ENCODE measurements at places on chromosomes 2 and 18.
A peak's percentile ranks its signal among the peaks of the same experiment; 100 is the strongest.

GRCh38 chr2:202290970-202291369, 25.4 kb downstream of the NOP58 start:
- no peak for DNase-seq

DNA sequence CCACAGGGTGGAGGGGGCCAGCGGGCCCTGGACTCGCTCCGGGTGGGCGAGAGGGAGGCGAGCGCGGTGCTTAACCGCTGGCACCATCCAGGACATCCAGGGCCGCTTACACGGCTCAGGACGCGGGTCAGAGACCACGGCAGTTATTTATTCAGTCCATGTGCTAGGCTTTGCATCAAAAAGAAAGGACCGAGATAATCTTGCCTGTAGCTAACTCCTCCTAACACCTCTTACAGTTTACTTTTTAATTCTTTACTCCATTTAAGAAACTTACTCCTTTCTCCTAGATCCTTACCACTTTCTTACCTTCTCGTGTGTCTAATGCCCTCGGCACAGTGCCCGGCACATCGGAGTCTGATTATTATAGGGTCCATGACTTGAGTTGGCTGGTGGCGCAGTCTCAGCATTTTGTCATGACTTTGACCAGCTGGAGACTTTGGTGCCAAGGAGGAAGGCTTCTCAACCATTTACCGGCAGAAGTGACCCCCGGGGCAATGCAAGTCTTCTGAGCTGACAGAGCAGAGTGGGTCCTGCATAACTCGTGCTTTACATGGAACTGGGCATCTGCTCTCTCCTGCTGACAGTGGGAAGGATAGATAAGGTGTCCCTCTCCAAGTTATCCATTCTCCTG, 503 bp downstream of the ANXA4 start:
- peak; percentile 54 for DNase-seq

GRCh38 chr2:231684314-231685223, 23.8 kb upstream of the PTMA start:
- no peak for DNase-seq

DNA sequence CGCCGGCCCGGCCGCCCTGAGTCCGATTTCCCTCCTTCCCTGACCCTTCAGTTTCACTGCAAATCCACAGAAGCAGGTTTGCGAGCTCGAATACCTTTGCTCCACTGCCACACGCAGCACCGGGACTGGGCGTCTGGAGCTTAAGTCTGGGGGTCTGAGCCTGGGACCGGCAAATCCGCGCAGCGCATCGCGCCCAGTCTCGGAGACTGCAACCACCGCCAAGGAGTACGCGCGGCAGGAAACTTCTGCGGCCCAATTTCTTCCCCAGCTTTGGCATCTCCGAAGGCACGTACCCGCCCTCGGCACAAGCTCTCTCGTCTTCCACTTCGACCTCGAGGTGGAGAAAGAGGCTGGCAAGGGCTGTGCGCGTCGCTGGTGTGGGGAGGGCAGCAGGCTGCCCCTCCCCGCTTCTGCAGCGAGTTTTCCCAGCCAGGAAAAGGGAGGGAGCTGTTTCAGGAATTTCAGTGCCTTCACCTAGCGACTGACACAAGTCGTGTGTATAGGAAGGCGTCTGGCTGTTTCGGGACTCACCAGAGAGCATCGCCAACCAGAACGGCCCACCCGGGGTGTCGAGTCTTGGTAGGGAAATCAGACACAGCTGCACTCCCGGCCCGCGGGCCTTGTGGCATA, 4.6 kb downstream of the SIX2 start:
- peak; percentile 46 for DNase-seq

DNA sequence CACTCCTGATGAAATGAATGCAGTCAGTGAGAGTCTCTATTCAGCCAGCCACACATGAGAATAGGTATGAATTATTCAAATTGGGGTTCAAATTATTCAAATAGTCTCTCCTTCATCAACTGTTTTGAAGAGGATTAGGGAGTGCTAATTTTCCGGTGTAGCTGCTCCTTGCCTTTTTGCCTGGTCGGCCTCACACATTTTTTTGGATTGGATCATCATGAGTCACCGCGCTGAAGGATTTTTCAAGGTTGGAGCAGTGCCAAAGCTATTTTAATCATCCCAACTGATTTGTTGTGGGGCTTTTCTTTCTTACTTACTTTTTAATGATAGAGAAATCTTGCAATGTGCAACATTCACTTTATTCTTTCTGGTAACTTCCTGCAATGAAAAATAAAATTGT, 2.4 kb upstream of the DTNA start:
- peak; percentile 96 for DNase-seq

DNA sequence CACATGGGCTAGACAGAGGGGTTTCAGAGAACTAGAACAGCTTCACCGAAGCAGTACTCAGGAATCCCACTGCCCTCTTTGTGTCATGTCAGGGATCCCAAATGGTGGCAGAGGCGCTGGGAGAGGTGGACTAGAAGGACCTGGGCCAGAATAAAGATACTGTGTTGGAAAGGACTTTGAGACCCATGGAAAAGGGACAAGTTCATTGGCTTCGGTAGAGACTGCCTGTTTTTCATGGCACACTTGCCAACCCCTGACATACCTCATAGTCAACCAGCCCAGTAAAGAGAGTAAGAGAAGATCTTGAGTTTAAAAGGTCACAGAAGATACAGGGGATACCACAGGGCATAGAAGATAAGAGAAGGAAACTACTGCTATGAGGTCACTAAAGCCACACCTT, 381.0 kb downstream of the RIT2 start:
- no peak for DNase-seq

GRCh38 chr2:41483982-41484857, 563.6 kb upstream of the PKDCC start:
- no peak for DNase-seq

DNA sequence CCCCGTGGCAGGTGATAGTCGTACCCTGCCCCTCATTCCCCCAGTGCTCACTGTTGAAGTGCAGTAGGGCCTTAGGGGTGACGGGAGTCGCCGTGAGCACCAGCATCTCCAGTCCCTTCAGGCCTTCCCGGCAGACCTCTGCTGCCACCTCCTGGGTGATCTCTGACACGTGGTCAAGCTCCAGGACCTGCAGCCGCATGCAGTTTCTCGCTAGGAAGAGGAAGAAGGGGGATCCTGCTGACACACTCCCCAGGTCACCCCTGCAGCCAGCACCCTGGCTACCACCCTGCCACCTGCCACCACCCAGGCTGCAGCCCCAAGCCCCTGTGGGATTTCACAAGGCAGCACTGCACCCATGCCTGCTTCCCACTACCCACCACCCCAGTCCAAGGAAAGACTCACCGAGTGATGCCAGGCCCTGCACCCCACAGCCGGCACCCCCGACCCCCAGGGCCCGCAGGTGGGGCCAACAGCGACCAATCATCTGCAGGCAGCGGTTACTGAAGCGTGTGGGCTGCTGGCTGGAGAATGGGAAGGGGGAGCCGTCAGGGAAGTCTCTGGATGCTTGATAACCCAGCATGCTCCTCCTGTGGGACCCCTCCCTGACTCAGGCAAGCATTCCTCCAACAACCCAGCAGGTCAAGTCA, 23.8 kb downstream of the FBXO41 start:
- DNase-seq, result peak; percentile 77

All from astrocyte of the hippocampus (primary cell).